ENCODE measurements at places on chromosomes 6 and 20. TPM values are rescaled to one million over a fixed set of nuclear protein-coding genes. Genes with fewer than 3 reads are reported as not detected.

The RCAN2 gene
- 7.0 TPM for total RNA-seq

The TIAM2 gene
- 6.7 TPM for total RNA-seq

The GGTLC1 gene
- not detected for total RNA-seq

The NOTCH4 gene
- total RNA-seq = 3.7 TPM

DNA sequence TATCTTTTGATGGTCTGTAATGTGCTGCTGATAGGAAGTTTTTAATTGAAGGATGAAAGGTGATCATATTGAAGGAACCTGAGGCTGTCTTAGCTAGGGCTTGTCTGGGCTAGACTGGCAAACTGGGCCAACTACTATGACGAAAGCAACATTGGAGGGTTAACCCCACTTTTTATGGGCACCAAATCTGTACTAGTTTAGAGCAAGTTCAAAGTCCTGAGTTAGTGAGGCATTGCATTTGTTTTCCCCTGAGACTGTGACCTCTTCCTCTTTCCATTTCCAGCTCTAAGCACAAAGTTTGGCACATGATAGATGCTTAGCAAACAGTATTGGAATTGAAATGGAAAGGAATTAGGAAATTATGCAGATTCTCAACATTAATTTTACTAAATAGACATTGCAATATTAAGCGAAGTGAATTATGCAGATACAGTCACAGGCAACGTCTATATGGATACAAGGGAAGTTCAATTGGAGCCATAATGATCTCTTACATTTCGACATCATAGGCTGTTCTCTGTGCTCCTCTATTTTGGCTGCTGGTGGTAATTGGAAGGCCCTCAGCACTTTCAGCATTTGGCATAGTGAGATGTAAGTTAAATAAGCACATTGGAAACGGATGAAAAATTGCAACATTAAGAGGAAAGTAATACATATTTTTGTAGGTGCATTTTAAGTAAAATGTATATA is 22.2 kb downstream of the CEP57L1 start:
- DNase-seq = peak; percentile 52

- no peak for DNase-seq
These were observed 247.3 kb upstream of the PDE10A start for GRCh38 chr6:165910184-165910966.

The MROH8 gene
- total RNA-seq = 0.90 TPM

The OR2B6 gene
- not detected for total RNA-seq

- DNase-seq = no peak
These were observed 213.9 kb downstream of the KCNQ5 start for GRCh38 chr6:72835749-72836148.

DNA sequence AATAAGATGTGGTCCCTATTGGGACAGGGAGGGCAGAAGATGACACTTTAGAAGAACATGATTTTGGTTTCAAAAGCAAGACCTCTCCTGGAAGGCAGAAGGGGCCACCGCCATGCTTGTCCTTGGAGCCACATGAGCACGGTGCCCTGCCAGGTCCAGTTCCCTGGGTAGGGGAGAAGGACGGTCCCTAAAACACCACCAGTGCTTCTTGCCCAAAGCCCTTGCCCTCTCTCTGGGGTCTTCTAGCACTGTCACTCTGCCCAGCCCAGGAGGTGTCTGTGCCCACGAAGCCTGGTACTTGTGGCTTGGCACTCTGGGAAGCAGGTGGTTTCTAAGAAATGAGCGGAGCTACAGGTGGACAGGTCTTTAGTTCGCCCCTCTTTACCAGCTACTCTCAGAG is 46.0 kb downstream of the PLCG1 start:
- no peak for DNase-seq

The RBL1 gene
- total RNA-seq = 6.9 TPM

DNA sequence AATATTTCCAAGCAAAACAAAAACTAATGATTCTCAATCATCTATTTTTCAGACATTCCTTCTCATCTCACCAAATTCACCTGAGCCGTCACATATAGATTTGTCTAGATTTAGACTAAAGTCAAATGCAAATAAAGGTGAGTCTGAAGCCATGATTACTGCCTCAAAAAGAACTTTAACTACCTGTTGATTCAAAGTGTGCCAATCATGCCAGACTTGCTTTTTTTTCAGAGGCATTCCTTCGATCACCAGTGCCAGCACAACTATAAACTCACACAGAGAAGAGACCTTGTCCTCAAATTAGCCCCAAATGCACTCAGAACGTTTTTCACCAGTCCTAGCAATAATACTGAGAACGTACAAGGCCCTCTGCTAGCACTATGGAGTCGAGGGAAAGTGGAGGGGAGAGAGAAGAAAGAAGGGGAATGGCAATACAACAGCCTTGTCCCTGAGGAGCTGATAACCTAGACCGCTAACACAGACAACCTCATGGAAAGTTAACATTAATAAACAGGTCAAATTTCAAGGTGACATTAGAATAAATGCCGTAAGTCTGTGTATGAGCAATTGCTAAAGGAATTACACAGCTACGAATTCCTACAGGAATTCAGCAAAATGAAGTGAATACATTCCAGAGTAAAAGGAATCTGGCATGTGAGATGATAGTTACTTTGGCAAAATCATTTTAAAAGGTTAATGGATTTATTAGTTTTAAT is 60.9 kb downstream of the EPB41L2 start:
- DNase-seq = no peak

- DNase-seq = no peak
These were observed 59.3 kb downstream of the SHLD1 start for GRCh38 chr20:5809495-5809894.

GRCh38 chr20:38125157-38126056 is 39.7 kb downstream of the TGM2 start:
- peak; percentile 84 for DNase-seq

GRCh38 chr6:111995404-111995803 is 58.5 kb upstream of the CCN6 start:
- DNase-seq = no peak

The OR2W1 gene
- not detected for total RNA-seq

The MUC21 gene
- not detected for total RNA-seq

DNA sequence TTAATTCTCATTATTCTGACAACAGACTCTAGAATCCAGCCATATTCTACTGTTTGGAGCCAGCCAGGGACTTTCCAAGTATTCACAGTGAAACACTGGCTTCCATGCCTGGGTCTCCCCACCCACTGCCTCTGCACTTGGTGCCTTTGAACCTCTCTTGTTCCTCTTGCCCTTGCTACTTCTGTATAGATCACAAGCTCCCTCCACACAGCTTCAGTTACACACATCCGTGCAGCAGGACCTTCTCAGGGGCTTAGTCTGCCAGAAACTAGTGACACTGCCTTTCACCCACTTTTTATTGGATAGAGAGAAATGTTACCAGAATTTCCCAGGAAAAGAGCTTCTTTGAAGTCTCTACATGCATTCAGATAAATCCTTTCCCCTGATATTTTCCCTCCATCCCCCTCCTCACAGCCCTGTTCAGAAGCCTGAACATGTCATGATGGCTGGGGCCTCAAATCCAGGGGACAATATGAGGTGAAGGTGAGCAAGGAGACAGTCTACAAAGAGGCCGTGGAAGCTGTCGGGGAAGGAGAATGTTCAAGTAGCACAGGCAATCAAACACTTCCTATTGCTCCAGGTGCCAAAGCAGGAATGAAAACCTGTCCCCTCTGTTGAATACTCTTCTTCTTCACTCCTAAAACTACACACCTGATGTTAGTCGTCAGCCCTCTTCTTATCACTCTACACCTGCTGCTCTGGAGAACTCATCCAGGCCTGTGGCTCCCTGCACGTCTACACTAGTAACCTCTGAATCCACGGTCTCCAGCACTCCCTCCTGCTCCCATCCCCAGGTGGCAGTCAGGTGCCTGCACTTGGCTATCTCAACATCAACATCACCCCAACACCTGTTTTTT is 20.2 kb upstream of the HLA-DOA start:
- no peak for DNase-seq

The RSPO3 gene
- total RNA-seq = 1.8 TPM

DNA sequence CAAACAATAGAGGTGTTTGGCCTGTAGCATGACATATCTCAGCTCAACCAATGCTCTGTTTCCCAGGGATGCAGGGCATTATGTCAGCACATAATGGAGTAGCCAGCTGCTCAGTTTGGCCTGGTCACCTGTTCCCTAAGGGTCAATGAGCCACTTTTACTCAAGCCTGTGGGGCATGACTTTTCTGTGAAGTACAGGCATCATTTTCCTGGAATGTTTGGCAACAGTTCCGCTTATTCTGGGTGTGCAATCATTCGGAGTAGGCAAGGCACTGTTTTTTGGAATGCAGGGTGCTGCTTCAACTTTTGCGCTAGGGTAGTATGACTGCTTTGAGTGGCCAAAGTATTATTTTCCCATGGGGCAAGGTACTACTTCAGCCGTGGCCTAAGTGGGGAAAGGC is 665.4 kb downstream of the EPHA7 start:
- DNase-seq = no peak

DNA sequence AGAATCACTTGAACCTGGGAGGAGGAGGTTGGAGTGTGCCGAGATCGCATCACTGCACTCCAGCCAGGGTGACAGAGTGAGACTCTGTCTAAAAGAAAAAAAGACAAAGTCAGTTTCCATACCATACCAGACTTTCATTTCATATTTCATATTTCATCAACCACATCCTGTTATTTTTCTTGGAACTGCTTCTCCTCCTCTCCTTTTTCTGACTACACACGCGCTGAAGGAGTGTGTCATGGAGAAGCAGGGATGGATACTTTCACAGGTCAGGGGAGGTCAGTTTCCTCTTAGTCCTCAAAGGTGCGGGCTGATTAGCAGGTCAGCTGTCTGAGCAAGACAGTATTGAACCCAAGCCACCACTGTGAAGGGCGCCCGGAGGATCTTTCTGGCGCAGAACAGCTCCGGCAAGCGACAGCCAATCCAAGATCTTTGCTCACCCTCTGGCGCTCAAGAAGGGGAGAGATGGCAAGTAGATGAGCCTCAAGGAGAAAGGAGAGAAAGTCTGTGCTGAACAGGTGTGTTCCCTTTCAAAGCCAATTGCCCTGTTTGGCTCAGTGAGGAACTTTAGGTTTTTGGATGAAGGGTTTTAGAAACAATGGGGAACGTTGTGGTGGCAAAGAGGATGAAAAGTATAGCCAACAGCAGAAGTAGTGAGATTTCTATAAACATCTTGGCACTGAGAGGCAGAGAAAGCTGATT is 18.9 kb upstream of the SYNJ2 start:
- DNase-seq = no peak

- DNase-seq = no peak
These were observed 52.4 kb upstream of the ARMH2 start for GRCh38 chr6:24851086-24851485.

The PACSIN1 gene
- total RNA-seq = 0.05 TPM

DNA sequence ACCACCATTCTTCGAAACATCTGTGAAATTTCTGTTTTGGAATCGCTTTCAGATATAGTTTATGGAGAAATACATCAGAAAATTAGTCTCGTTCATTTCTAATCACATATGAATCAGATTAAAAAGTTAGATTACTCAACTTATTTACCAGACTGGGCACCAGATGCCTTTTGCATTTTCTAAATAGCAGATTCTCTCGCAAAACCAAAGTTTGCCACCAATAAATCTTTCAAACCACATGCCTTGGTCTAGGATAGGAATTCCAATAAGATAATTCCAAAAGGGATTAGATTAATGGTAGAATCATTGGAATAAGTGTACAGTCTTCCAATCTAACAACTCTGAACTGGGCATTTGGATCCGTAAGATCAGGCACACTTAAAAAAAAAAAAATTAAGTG is 160.4 kb upstream of the TAB2 start:
- DNase-seq = no peak

The ME1 gene
- 11.0 TPM for total RNA-seq

The CST8 gene
- not detected for total RNA-seq

- DNase-seq = no peak
These were observed 494.7 kb upstream of the MARCKS start for GRCh38 chr6:113362301-113363047.

GRCh38 chr6:152701863-152702401 is 4.2 kb downstream of the MYCT1 start:
- no peak for DNase-seq

DNA sequence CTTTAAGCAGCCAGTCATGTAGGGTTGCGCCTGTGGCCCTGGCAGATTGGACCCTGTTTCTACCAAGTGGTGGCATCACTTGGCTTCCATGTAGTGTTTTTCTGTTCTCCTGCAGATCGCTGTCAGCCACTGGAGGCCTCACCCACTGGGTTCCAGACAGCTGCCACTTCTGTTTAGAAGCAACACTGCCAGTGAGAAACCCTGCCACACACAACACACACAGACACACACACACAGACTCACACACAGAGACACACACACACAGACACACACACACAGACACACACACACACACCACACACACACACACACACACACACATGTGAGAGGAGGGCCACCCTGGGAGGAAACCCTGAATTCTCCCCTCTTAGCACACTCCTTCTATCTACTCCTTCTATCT is 51.8 kb downstream of the UTRN start:
- no peak for DNase-seq

DNA sequence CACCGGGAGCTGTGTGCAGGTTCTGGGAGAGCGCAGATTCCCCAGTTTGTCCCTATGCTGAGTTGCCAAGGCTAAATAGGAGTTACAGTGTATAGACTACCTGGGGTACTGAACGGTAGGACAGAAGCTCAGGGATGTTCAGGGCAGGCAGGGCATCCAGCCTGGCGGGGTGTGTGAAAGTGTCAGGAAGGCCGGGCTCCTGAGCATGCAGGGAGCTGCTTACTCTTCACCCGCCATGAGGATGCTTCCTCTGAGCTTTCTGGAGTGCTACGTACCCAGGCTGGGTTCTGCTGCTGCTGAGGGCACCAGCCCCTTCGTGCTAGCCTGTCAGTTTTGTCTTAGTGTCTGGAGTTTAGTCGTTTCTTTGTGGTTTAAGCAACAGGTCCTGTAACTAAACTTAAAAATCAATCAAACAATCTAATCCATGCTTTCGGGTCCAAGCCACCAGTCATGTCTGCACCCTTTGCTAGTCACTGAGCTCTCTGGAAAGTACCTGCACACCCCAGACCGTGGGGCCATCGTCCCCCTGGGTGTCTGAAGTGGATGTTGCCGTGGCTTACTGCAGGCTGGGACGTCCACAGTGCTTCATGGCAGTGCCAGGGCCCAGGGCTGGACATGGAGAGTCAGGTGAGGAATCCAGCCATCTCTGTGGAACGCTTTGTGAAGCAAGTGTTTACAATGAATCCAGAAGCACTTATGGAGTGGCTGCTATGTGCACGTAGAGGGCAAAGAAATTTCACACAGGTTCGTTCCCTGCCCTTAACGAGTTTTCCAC is 220.3 kb upstream of the SNX9 start:
- DNase-seq = no peak

The FOXC1 gene
- 1.5 TPM for total RNA-seq

GRCh38 chr20:17423782-17424181 is 107.4 kb downstream of the BFSP1 start:
- DNase-seq = no peak

Data from colonic mucosa (tissue), 4 donors.